ENCODE measurements at places on chromosomes 3 and 15.
A peak's percentile ranks its signal among the peaks of the same experiment; 100 is the strongest.

GRCh38 chr3:53486961-53487654 lies 7.3 kb upstream of the CACNA1D start:
- DNase-seq, result no peak

DNA sequence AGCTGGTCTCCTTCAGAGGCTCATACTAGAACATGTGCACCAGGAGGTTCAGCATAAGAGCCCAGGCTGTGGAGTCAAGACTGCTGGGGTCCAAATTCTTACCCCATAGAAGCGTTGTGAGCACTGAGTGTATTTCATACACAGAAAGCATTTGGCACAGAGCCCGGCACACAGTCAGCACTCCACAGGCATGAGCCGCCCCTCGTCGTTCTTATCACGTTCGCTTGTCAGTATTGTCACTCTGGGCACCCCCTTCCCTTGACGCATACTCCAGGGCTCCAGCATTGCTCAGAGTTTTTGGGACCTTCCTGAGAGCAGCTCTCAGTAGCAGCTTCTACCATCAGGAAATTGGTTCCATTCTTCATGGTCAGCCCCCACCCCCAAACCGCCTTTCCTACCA lies 25.2 kb downstream of the CORO2B start:
- no peak for DNase-seq

DNA sequence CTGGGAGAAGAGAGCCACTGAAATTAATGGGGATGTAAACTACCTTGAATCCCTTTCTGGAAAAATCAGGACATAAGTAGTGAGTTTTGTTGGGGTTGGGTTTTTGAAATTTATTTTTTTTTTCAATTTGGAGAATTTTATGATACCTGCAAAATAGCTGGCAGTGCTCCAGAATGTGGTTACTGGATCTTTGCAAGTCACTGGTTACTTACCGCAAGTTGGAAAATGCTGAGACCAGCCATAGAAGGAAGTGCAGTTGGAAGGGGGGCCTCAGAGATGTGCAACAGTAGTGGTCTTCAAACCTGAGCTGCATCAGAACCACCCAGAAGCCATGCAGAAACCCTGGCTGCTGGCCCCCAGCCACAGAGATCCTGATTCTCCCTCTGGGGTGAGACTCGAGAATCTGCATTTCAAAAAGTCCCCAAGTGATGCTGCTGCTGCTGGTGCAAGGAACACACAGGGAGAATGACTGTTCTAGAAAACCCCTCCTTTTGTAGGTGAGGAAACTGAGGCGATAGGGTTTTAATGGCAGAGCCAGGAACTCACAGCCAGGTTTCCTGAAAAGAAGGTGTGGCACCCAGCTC lies 39.7 kb downstream of the SEMA5B start:
- DNase-seq, result no peak

GRCh38 chr15:96544162-96544756 lies 213.8 kb downstream of the NR2F2 start:
- no peak for DNase-seq

GRCh38 chr15:60681353-60681752 lies 202.4 kb upstream of the ICE2 start:
- no peak for DNase-seq

DNA sequence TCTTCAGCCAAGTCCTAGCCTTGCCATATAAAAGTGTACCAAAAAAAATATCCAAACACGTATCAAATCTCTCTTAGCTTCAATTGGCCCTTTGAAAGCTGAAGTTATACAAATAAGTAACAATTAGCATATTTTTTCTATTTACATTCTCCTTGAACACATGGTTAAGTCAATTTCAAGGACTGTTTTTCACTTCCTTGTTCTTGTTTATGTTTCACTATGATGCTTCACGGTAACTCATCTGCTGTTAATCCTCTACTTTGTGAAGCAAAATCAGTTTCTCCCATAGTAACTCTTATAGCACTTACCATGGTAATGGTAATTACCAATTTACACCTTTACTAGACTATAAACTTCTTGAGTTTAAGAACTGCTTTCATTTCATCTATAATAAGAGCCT lies 10.6 kb upstream of the SPRED1 start:
- no peak for DNase-seq

- no peak for DNase-seq
Observed at GRCh38 chr3:8220291-8220690, 281.3 kb upstream of the LMCD1 start.

DNA sequence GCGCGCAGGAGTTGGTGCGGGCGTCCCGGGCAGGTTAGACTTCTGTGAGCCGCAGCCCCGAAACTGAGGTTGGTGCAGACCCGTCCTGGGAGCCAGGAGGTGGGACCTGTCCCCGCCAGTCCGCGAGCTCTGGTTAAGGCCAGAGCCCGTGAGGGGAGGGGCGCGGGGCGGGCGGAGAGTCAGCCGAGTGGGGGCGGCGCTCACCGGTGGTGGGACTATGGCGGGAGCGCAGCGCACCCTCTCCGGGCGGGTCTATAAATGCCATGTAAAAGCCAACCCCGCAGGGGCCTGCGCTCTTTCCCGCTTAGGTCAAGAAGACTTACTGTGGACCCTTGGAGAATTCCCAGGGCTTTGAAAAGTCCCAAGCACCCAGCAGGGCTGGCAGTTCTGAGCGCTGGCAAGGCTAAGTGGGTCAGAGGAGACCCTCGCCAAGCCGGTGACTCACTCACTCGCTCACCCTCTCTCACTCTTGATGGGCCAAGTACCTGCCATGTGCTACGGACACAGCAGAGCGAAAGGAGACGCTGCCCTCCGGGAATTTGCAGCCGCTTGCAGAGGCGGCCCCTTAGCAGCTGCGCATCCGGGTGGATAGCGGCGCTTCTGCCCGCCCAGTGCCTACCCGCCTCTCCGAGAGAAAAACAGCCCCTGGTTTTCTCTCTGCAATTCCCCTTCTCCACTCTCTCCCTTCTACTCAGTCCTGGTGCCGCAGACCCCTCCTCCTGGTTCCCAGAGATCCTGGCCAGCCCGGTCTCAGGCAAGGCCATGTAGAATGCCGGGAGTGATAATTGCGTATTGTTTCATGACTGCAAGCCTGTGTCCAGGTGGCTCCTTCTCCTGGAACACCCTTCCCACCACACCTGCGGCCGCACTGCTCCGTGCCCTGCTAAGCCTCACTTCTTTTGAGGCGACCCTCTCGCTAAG lies at the start of gene ALDH1L1:
TSS of gene ALDH1L1 (minus strand) at position 110 of the 921 bp plus-strand sequence. CDS start 19,607 bp downstream, outside the sequence.
- DNase-seq, result no peak

GRCh38 chr3:25056036-25056755 lies 371.9 kb upstream of the RARB start:
- DNase-seq, result no peak

GRCh38 chr15:98286831-98287230 lies 326.3 kb downstream of the ARRDC4 start:
- no peak for DNase-seq

GRCh38 chr3:196412704-196413103 lies 19.5 kb downstream of the UBXN7 start:
- DNase-seq, result no peak

- DNase-seq, result no peak
Observed at GRCh38 chr3:87088993-87089841, 98.3 kb upstream of the VGLL3 start.

DNA sequence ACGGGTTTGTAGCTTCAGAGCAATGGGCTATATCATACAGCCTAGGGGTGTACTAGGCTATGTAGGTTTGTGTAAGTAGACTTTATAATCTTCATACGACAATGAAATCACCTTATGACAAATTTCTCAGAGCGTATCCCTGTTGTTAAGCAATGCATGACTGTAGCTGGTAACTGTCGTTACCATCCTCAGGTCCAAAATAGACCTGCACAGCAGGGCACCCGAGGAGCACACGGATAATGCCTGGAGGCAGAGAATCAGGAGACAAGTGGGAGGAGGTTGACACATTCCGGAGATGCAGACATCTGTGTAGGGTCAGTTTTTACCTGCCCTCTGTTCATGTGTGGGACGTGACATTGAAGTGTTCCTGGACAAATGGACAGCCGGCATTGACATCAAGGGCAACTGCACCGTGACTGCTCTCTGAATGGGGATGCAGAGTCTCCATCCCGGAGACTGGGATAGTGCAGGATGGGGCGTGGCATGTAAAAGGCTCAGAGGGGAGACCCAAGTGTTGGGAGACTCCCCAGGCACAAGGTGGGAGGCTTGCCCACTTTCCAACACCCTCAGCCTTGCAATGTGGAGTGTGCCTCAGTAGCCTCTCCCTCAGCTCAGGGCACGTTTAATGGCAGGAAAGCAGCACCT lies 45.9 kb upstream of the PGPEP1L start:
- DNase-seq, result peak; percentile 54

DNA sequence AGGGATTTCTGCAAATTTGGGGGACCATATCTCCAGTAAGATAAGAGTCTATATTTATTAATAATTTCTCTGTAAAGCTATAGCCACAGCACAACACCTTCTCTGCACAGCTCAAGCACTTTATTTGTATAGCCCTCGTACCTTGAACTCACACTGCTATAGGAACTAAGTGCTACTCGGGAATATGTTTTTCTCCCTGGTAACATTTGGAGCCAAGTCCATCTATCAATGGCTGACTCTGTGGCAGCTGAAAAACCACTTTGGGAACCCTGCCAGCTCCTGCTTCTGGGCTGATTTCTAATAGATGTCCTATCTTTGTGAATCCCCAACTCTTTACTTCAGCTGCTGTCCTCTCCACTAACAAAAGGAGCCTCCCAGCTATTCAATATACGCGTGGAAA lies 298.5 kb downstream of the GBE1 start:
- no peak for DNase-seq

DNA sequence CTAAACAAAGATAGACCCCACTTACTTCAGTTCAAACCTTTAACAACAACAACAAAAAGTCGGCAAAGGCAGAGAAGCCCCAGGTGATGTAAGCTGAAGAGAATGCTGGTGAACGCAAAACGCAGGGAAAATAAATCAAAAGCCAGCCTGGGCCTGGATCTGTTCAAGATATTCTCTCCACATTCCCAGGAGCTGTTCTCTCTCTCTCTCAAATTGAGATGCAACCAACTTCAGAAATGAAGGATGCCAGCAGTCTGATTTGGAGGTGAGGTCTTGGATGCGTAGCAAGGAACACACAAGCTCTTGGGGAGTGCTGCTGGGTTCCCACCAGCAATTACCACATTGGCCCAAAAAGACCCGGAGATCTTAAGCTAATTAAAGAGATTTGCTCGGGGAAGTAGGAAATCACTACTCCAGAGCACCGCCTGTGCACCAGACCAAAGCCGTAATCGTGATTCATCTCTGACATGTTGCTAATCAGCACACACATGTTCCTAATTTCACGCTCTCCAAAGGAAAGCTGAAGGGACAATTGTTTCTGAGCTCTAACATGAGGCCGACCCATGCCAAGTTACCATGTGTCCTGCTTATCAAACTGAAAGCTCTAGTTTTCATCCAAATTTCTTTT lies 37.1 kb downstream of the IL17RD start:
- no peak for DNase-seq

DNA sequence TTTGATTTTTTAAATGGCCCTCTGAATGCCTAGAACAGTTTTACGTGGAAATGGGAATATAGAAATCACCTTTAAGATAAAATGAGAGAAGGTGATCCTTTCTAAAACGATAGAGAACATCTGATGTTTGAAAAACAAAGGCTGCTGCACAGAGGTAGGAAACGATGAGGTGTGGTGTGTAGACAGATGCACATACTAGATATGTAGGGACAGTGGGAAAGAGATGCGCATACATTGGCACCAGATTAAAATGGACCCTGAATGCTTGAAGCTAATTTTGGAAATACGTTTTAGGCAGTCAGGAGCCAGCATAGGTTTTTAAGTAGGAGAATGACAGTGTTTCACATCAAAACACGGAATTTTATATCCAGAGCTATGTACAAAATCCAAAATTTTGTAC lies 29.0 kb downstream of the MAP6D1 start:
- no peak for DNase-seq

DNA sequence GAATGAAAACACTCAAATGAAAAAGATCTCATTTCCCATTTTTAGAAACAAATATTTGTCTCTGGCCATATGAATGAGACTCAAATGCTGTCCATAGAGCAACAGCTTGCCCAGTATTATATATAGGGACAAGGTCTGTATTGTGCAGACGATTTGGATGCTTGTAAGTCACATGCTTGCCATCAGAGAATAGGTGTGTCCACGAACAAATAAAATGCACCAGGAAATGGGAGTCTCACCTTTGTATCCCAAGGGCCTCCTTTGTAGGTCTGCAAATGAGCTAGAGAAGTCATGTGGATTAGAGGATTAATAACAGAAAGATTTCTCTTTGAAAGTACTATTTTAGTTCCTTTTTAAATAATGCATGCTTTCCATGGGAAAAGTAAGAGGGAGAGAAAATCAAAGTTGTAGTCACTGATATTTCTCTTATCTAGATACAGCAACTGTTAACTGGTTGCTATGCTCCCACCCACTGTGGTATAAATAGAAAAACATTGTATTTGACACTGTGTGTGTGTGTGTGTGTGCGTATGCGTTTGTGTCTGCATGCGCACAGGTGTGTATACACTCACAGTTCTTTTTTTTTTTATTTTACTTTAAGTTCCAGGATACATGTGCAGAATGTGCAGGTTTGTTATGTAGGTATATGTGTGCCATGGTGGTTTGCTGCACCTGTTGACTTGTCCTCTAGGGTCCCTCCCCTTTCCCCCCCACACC lies 383.4 kb upstream of the ARRDC4 start:
- no peak for DNase-seq

DNA sequence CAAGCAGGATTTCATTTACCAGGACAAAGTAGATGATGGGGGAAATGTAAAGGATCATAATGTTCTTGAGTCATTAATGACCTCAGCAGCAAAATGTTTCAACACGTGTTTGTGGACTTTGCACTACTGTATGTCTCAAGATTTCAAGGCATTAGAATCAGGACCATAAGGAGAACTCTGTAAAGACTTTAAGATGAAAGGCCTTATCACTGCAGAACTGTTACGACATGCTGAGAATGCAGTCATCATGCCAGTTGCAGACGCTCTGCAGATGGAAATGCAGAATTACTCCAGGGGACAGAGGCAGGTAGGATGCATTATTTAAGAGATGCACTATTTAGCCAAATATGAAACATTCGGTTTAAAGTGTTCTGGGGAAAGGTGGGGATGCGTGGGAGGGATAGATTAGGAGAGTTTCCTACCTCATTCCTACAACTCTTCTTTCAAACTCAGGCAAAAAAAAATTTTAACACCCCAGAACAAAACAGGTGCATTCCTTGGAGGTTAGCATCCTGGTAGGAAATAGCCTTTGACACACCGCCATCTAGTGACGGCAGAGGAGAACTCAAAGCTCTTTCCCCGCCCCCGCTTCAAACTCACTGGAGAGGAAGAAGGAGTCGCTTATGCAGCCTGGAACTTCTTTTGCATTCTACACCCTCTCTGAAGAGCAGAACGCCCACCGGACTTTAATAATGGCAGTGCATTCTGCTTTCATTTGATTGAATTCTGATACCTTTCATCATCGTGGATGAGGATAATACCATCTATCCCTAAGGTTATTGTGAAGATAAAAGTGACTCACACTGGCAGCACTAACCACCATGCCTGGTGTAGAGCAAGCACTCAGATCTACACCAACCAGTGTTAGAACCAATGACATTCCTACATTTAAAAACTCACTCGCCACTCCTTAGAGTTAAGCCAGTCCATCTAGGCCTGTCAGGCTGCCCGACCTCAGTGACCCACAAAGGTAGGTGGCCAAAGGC lies 43.1 kb upstream of the TOPAZ1 start:
- DNase-seq, result no peak

- peak; percentile 87 for DNase-seq
Observed at GRCh38 chr15:40274350-40275274, 8.3 kb downstream of the ANKRD63 start.
